ENCODE measurements at places on chromosomes 11 and 22.

GRCh38 chr22:49267996-49268395 is 559.7 kb downstream of the BRD1 start:
- no peak for DNase-seq

DNA sequence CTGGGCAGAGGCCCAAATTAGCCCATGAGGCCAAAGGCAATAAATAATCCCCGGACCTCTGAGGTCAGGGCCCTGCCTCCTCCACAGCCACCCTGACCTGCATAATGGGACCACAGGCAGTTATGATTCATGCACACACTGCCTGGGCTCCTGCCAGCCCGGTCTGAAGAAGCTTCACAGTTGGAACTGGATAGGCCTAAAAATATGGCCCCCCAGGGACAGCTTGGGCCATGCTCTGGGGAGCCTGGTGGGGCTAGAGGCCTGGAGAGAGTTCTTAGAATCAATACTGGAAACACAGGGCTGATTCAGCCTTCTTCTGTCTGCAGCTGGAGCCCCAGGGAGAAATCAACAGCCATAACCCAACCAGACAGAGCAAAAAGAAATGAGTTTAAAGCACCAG is 112.8 kb upstream of the CADM1 start:
- DNase-seq = no peak

DNA sequence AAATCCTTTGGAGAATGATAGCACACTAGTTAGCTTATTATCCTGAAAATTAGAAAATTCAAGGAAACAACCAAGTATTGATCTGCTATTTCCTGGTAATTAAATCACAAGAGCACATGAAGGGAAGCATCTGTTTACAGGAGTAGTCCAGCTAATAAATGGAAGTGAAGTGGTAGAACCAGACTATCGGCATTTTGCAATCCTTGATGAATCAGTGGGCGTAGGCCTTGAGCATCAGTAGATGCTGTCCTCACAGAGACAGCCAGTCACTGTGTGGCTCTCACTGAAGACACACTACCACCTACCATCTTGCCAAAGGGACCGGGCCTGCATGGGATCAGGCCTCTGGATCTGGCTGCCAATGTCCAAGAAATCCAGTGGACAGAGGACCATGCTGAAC is 69.8 kb downstream of the FBLN1 start:
- no peak for DNase-seq

DNA sequence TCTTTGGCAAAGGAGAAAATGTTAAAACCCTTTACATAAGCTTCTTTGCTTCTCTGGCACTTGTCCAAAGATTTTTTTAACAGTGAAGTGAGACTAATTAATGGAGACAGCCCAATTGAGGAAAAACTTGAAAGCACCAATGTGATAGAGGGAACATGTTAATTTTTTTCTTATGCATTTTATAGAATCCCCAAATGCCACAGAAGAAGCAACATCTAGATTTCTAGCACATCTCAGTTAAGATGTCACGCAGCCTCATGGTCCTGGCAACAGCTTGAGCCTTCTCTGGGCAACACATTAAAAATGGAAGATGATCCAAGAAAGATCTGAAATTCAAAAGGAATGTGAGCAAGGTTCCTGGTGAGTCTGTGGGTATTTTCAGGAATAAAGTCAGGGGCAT is 48.5 kb downstream of the PACSIN2 start:
- DNase-seq = no peak

DNA sequence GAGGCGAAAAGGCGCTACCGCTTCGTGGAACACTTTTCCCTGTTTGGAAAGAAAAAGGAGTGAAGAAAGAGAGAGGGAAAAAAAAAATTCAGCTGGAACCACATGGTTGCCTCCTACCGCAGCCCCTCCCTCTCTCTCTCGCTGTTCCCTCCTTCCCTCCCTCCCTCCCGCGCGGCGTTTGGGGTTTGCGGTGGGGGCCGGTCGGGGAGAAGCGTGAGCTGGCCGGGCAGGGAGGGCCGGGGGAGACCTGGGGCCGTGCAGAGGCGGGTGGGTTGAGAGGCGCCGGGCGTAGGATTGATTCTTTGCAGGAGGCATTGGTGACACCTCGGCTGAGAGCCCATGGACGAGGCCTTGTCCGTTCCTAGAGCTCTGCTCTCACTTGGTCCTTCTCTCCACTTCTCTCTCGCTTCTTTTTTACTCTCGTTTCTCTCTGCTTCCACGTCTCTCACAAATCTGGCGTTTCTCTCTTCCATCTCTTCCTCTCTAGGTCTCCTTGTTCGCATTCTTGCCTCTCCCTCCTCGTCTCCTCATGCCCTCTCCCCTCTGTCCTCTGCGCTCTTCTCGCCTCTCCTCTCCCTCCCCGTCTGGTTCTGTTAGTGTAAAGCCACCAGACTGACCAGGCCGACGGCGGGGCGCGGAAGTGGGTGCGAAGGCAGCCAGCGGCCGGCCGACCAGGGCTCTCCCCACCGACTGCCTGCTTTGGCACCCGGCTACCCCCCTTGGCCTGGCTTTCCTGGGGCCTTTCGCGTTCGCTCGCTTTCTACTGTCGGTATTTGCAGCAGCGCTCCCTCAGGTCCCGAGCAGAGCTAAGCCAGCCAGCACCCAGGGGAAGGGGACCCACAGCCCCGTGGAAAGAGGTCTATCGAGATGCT is at the start of gene CLMP:
TSS of gene CLMP (minus strand) at position 61 of the 872 bp plus-strand sequence. CDS start 308 bp downstream, outside the sequence.
- peak; percentile 46 for DNase-seq

GRCh38 chr11:130177782-130178181 is 18.2 kb downstream of the ST14 start:
- no peak for DNase-seq

DNA sequence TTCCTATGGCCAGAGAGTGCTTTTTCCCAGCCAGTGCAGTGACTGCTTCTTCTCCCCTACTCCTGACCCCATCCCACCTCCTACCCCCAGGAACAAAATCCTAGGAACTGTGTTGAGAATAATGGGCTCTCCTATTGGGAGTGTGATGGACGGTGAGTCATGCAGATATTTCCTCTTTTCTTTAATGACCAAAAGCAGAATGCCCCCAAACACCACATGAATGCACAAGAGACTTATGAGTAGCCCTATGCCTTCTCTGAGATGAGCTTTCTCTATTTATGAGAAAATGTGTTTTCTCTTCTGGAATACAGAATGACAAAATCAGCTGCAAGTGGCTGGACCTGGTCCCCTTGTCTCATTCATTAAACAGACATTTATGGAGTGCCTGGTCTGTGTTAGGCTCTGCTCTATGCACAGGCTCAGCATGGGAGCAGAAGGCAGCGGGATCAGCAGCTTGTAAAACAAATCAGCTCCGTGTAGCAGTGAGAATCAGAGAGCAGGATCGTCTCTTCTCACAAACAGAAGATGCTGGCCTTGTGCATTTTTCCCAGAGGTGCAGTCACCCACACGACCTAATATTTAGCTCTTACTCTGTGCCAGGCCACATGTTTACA is 47.5 kb upstream of the GALNT18 start:
- no peak for DNase-seq

- no peak for DNase-seq
Observed at GRCh38 chr22:31233001-31233400, 20.9 kb downstream of the LIMK2 start.

DNA sequence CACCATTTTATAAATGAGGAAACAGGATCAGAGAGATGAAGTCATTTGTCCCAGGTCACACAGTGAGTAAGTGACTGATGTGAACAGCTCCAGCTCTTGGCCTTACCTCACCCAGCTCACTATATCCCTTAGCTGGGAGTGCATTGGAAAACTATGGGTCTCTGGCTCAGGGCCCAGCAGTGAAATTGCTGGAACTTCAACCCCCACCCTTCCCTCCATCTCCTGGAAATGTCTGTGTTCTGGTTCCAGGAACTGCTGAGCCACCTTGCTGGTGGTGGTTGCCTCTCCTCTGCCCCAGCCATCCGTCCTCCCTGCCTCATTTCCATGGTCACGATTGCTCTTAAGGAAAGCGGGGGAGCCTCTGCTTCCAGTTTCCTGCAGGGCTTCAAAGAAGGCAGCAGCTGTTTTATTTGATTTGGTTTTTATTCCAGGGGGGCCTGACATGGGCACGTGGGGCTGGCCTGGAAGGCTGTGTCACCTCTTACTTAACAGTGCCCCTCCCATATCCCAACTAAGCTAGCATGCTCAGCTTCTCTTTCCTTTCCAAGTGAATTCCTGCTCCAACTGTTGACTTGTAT is 46.2 kb upstream of the CSTF3 start:
- DNase-seq = no peak

- DNase-seq = no peak
Observed at GRCh38 chr22:49937758-49938564, 19.5 kb downstream of the CRELD2 start.

GRCh38 chr11:8100158-8100557 is 19.1 kb downstream of the TUB start:
- no peak for DNase-seq

DNA sequence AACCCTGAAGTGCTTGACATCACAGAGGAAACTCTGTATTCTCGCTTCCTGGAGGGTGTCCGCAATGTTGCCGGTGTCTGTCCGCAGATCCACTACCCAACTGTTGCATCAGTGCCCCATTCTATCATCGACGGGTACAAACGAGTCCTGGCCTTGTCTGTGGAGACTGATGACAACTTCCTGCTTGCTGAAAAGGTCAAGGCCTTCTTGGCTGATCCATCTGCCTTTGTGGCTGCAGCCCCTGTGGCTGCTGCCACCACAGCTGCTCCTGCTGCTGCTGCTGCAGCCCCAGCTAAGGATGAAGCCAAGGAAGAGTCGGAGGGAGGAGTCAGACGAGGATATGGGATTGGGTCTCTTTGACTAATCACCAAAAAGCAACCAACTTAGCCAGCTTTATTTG is 42.9 kb upstream of the DAGLA start:
- DNase-seq = no peak

GRCh38 chr11:119222308-119222707 is 16.2 kb downstream of the CBL start:
- no peak for DNase-seq

GRCh38 chr11:90204832-90205646 is 17.8 kb downstream of the CHORDC1 start:
- peak; percentile 26 for DNase-seq

DNA sequence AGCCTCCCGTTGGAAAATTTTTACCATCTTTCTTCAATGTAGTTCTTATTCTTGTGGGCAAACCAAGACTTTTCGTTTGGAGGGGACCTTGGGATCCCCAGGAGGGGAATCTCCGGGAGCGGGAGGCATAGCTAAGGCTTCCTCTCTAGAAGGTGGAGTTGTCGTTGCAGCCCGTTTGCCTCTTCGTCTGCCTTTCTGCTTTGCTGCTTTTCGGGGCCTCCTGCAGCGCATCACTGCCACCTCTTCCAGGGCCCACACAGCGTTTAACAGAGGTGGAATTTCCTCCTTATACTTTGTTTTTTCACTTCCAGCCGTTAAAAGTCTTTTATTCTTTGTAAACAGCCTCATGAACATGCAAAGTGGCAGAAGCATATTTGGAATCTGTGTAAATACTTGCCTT is 3.5 kb upstream of the IFITM3 start:
- DNase-seq = peak; percentile 26

- no peak for DNase-seq
Observed at GRCh38 chr22:37968452-37969251, 15.2 kb downstream of the POLR2F start.

- no peak for DNase-seq
Observed at GRCh38 chr11:56764976-56765375, 16.5 kb upstream of the OR9G4 start.

GRCh38 chr11:114297806-114298709 is 1.9 kb downstream of the NNMT start:
- no peak for DNase-seq

DNA sequence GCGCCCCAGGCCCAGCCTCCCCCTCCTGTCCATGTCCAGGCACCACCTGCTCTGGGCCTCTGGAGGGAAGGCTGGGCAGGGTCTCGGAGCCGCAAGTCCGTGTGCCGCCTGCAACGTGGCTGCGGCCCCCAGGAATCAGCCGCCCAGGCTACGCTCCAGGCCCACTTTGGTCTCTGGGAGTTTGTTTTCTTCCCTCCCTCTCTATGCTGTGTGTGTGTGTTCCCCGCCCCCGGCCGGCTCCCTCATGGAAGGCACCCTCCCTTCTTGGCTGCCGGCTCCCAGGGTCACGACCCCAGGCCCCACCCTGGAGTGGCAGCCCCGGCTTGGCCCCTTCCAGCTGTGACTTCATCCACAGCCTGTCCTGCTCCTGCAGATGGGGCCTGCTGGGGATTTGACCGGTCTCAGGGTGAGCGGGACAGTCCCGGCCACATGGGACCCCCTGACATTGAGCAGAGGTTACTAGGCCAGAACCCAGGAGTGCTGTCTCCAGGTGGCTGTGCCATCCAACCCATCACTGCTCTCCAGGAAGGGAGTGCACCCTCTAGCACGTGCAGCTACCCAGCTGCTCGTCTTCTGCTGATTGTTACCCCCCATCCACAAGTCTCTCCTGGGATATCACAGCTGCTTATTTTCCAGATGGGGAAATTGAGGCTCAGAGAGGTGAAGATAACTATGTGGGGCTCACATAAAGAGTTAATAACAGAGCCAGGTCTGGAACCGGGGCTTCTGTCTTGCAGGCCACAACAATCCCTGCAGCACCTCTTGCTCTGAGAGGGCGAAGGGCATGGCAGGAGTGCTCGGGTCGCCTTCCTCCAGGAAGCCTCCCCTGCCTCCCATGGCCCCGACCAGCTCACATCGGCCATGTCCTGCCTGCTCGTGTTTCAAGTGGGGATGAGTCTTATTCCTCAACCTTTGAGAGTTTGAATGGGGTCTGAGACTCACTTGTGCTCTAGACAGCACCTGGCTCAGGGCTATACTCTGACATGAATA is 2.8 kb upstream of the LIF start:
- peak; percentile 42 for DNase-seq

DNA sequence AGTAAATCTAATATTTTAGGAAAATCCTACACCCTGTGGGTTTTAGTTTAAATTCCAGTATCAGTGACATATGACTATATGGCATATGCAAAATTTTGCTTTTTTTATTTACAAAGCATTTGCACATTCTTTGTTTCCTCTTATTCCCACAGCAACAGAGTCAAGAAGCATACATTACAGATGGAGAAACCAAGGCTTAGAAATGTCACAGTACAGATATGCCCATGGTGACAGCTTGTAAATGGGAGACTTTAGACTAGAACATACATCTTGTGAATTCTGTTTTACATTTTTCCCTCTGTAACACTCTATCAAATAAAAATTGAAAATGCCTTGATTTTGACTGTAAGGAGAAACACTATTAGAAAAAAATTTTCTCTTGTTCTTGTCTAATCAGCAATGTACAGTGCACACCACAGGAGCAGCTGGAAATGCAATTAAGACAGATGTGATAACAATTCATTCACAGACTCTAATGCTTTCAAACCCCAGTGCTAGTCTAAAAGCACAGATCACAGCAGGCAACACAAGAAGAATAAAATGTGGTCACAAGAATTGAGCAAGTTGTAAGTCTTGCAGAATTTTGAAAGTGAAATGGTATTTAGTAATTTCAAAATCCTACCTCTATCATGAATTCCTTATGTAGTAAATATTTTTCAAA is 375.9 kb downstream of the LUZP2 start:
- DNase-seq = no peak

GRCh38 chr11:116148056-116148455 is 624.7 kb downstream of the BUD13 start:
- no peak for DNase-seq

GRCh38 chr22:32665676-32666075 is 135.8 kb upstream of the TIMP3 start:
- DNase-seq = no peak

GRCh38 chr11:2317354-2318050 is 15.7 kb downstream of the TSPAN32 start:
- no peak for DNase-seq

GRCh38 chr11:39784873-39785272 is 1674.6 kb downstream of the LRRC4C start:
- no peak for DNase-seq

GRCh38 chr11:94449437-94449836 is 44.2 kb downstream of the MRE11 start:
- DNase-seq = no peak

GRCh38 chr22:19122752-19123492 is 710 bp upstream of the DGCR2 start:
- DNase-seq = peak; percentile 43

GRCh38 chr11:67635231-67635521 is 4.4 kb downstream of the TBX10 start:
- no peak for DNase-seq

Data from testis (tissue), 5 donors.